Activated CD4-positive, alpha-beta T cell treated with anti-CD3 and anti-CD28 coated beads for 48 hours (primary cell): ENCODE measurements at places on chromosomes 7 and 10.
A peak's percentile ranks its signal among the peaks of the same experiment; 100 is the strongest.

GRCh38 chr10:7580520-7580919 lies 86.2 kb downstream of the ITIH5 start:
- no peak for DNase-seq

GRCh38 chr7:130649004-130649790 lies 19.4 kb downstream of the COPG2 start:
- peak; percentile 32 for DNase-seq

GRCh38 chr7:1495564-1496242 lies 8.5 kb downstream of the INTS1 start:
- no peak for DNase-seq

- DNase-seq = no peak
Observed at GRCh38 chr7:157898261-157898660, 561.5 kb downstream of the DNAJB6 start.

DNA sequence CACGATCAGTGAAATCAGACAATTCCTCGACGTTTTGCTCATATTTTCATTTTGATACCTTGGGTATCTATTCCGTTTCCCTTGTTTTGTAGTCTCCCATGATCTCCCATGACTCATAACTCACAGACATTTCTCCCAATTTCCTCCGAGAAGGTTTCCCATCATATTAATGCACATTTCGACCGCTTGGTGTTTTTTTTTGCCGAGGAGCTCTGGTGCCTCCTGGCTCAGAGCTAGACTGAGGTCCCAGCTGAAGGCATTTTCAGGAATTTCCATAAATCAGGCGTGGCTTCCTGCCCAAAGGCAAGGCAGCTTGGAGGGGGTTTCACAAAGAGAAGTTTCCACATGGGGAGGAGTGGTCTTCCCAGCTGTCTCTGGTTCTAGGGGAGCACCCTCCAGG lies 148.2 kb upstream of the TNS3 start:
- DNase-seq = no peak

DNA sequence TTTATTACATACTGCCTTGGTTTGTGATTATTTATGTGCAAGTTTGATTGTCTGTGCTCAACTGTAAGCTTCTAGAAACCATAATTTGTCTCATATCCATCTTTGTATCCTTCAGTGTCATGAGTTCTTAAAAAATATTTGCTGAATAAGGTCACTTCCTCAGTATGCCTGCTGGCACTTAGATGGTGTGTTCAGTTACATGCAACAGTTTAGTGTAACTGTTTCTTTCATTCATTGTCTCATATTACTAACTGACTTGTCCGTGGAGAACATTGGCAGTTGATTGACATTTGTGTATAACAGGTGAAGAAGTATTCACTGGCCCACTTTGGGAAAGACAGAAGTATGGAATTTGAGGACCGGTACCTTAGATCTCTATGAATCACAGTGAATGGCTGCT lies 236.9 kb downstream of the PRKG1 start:
- DNase-seq = no peak

DNA sequence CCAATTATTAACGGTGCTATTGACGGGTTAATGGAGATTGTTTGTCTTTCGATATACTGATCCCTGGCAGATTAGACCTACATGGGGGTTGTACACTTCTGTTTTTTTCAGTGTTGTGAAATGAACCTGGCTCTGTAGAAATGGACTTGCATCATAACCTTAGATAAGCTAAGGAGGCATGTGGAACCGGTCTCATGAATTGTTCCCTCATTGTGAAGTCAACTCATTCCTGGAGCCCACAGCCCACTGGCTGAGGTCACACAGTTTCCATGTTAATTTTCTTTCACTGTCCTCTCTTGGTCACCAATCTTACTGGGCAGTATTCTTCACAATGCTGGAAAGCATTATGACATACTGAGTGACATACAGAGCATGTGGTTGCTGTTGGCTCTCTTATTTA lies 202.8 kb downstream of the BMPER start:
- no peak for DNase-seq

DNA sequence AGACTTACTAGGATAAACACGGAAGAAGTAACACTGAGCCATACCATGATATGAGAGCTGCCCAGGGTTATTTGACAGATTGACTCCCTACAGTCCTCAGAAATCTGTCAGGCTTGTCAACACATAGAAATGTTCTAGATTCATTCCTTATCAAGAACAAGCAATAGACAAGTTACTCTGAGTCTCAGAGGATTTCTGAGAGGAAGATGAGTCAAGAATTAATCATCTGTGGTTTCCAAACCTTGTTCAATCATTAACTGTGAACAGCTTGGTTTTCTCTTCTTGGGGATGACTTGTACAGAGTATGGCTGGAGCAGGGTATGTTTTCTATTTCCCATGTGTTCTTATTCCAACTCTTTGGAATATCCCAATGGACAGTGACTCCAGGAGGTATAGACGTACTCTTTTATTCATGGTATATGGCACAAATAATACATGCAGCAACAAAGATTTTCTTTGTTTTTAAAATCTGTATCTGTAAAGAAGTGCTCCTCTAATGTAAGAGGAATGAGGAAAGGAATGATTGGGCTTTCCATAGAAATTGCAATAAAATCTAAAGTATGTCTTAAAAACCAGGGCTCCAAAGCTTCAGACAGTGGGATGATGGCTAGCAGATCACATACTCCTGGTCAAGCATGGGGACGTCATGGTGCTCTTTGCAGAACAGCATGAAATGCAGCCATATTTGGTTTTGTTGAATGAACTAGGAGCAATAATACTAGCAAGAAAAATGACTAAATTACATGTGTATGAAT lies 11.9 kb upstream of the SFR1 start:
- no peak for DNase-seq

- DNase-seq = peak; percentile 46
Observed at GRCh38 chr10:11176746-11177145, 159.1 kb downstream of the CELF2 start.

GRCh38 chr7:76108540-76109233 lies 60.8 kb downstream of the MDH2 start:
- DNase-seq = no peak

- no peak for DNase-seq
Observed at GRCh38 chr10:35210961-35211360, 84.3 kb downstream of the CREM start.

DNA sequence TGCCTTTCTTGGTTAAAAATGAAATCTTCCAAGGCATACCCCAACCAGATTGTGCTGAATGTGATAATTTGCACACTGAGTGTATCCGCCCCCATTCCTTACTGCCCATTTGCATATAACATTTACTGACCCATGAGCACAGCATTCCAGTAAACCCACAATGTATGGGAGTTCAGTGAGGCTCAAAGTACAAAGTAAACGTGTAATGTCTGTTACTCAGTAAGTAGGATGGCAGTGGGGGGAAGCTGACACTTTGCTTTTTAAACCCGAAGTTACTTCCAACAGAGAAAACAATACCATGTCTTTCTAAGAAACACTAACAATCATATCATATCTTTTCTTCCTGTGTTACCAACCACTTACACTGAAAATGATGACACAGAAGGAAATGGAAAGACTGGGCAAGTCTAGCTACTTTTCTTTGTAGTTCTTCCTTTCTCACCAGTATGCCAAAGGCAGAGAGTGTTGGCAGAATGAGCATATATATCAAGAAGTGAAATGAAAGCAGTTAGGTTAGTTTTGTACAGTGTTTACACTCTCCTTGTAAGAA lies 27.1 kb upstream of the SOSTDC1 start:
- no peak for DNase-seq

DNA sequence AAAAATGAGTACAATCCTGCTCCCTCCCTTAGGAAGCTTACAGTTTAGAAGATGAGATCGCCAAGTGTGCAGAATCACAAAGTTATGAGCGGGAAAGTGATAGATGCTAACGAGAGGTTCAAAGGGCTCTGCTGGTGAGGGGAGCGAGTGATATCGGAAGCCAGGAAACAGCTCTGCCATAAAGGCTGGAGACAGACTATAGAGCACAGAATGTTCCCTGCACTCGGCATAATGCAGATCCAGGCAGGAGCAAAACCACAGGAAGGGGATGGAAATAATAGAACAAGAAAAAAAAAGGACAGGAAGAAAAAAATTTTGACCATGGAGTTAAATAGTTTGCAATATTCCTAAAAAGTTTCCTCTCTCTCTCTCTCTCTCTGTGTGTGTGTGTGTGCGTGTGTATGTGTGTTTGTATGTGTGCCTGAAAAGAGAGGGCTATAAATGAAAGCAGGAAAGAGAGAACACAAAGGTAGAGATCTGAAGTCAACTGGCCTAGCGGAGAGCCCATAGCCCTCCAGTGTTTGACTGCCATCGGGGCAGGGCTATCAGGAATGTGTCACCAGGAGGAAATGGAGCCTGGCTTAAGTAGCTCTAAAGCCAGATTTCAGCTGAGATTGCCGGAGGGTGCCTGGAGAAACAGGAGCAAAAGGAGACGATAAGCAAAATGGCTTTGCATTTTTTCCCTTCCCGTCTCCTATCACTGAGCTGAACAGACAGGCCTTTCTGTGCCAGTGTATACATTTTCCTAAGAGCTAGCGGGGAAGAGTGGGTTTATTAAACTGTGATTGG lies 175.8 kb upstream of the LYZL1 start:
- no peak for DNase-seq

- DNase-seq = peak; percentile 41
Observed at GRCh38 chr10:79487296-79488194, 24.8 kb upstream of the EIF5AL1 start.

GRCh38 chr10:122010405-122011050 lies 21.6 kb downstream of the TACC2 start:
- DNase-seq = no peak

DNA sequence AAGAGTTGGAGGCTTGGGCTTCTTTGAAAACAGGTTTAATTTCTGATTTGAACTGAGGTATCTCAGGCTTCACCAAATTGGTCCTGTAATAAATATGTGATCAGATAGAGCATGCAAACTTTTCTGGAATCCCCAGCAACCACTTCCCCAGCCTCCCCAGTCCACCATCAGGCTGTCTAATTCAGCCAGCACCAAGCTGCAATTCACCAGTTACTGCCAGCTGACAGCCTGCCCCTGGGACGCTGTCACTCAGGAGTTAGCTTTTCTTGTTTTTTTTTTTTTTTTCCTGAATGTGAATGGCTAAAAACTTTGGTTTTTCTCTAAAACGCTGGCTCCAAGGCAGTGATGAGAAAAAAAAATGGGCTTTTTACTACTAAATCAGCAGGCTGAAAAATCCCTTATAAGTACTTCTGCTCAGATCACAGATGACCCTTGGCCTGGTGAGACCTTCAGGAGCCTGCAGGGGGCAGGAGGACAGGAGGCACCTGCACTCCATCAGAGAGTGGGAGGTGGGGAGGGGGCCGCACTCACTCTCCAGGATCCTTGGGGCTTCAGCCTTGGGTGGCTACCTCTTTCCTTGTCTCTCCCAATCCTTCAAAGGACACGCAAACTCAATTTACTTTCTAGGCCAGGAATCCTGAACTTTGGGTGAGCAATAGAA lies 349.4 kb downstream of the GATA3 start:
- no peak for DNase-seq

DNA sequence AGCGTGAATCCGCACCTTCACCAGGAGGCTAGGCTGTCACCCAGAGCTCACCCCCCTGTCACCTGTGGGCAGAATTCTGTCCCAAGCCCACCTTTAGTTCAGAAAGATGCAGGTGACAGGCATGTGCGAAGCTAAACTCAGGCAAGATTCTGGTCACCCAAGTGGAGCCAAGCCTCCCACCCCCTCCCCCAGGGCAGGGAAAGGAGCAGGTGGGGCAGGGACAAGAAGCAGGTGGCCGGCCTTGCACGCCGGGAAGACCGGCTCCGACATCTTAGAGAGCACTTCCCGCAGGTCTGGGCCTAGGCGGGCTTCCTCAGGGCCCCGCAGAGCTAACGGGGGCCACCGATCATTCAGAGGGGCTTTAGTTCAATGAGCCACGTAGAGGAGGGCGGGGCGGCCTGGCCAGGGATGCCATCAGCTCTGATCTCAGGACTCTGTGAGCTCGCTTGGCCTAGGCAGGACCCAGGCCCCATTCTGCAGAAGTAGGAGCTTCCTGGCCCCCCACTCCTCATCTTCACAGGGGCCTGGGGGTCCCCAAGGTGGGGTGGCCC lies 19.9 kb downstream of the UNCX start:
- no peak for DNase-seq

- peak; percentile 63 for DNase-seq
Observed at GRCh38 chr7:1533547-1534329, 3.2 kb downstream of the MAFK start.

DNA sequence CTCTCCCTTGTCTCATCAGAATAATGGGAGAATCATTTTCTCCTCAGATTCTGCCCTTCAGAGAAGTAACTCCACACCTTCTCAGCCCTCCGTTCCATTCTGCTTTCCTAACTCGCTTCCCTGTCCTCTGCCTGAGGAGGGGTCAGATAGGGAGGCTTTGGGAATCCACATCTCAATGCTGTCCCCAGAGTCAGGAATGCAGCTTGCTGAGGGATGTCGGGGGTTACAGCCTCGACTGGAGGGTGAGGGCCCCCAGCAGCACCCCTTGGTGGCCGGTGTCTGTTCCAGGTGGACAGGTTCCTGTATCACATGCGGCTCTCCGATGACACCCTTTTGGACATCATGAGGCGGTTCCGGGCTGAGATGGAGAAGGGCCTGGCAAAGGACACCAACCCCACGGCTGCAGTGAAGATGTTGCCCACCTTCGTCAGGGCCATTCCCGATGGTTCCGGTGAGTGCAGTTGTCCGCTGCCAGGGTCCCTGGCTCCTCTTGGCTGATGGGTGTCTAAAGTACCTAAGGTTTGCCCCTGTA lies 6.9 kb downstream of the HKDC1 start:
- no peak for DNase-seq

DNA sequence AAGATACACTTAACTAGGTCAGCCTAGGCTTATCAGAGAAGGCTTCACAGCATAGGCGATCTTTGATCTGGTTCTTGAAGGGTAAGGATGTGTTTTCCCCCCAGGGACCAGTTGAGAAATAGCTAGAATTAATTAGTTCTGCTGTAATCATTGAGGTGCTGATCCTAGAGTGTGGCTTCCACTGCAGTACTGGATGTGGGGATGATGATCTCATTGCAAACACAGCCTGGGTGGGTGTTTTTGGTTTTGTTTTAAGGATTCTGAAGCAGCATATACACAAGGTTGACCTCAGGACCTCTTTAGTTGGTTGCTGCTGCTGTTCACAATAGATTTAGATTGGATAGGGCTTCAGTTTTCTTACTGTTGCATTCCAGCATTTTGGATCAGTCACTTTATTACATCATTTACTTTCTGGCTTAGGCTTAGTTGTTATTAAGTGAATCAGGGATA lies 159.7 kb downstream of the AUTS2 start:
- no peak for DNase-seq

GRCh38 chr10:30348378-30348776 lies 701 bp downstream of the MTPAP start:
- DNase-seq = no peak

- no peak for DNase-seq
Observed at GRCh38 chr10:52368725-52369124, 54.6 kb downstream of the DKK1 start.

DNA sequence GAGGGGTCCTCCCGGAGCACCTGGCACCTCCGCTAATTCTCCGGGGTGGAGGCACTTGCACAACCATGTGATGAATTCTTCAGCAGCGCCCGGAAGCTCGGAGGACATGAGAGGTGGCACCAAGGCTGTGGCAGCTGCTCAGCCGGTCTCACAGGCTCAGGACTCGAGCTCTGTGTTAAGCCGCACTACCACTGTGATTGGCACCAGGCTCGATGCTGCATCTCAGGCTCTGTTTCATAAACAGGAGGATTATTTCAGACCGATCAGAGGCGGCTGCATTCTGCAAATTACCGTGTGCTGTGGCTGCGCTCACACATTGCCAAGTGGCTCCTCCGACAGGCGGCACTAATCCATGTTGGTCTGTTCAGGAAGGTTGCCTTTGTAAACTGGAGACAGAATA lies 495.2 kb downstream of the DNAJB6 start:
- DNase-seq = no peak
